ENCODE measurements at places on chromosomes 1 and 21. TPM values are rescaled to one million over a fixed set of nuclear protein-coding genes. Genes with fewer than 3 reads are reported as not detected.

The ITLN2 gene
- not detected for total RNA-seq

The PDE4DIP gene
- total RNA-seq, result 30.7 TPM

The TMPRSS15 gene
- not detected for total RNA-seq

The RIPPLY3 gene
- not detected for total RNA-seq

The MAD2L2 gene
- total RNA-seq, result 22.7 TPM

The CNTN2 gene
- total RNA-seq, result 0.18 TPM

The THEMIS2 gene
- 15.7 TPM for total RNA-seq

The INTS3 gene
- total RNA-seq, result 54.3 TPM

The AJAP1 gene
- 0.39 TPM for total RNA-seq

The FYB2 gene
- not detected for total RNA-seq

The SAMD13 gene
- 2.0 TPM for total RNA-seq

The ARHGAP30 gene
- total RNA-seq, result 9.8 TPM

The CIART gene
- total RNA-seq, result 11.0 TPM

The HSPA6 gene
- total RNA-seq, result 3.5 TPM

The KCNK2 gene
- total RNA-seq, result 117 TPM

The CCDC181 gene
- total RNA-seq, result 1.2 TPM

The EXTL2 gene
- 31.6 TPM for total RNA-seq

The TIE1 gene
- 27.5 TPM for total RNA-seq

The ZNF683 gene
- not detected for total RNA-seq

The PRPF38B gene
- 13.5 TPM for total RNA-seq

The CCDC17 gene
- total RNA-seq, result 2.5 TPM

The S100A16 gene
- 54.7 TPM for total RNA-seq

The SLC44A5 gene
- total RNA-seq, result 0.47 TPM

The CCDC27 gene
- total RNA-seq, result not detected

The MNDA gene
- total RNA-seq, result 14.7 TPM

The ECE1 gene
- 380 TPM for total RNA-seq

The LIN28A gene
- 0.23 TPM for total RNA-seq

The CAMTA1 gene
- total RNA-seq, result 83.1 TPM

The SMPDL3B gene
- total RNA-seq, result not detected

The PTPN22 gene
- 6.2 TPM for total RNA-seq

The TMEM82 gene
- total RNA-seq, result not detected

The LEPR gene
- total RNA-seq, result 6.6 TPM
